T-helper 2 cell (primary cell): ENCODE measurements at places on chromosomes 1 and 21.
A peak's percentile ranks its signal among the peaks of the same experiment; 100 is the strongest.

- DNase-seq, result no peak
Measured at GRCh38 chr21:29433366-29434059, 134.8 kb downstream of the BACH1 start.

DNA sequence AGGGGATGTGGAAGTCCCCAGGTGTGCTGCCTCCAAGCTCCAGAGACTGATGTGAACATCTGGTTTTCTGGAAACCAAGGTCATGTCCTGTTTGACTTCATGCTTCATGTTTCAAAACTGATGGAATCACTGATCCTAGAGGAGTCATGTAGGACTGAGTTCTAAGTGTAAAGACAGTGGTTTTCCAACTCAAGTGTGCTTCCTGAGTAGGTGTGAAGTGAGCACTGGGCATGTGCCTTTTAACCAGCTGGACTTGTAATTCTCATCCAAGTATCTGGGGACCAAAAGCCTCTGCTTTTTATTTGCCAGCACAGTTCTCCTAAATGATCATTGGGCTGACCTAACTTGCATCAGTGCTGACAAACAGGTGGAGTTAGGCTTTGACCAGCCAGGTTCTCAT, 36.9 kb downstream of the ABCA4 start:
- DNase-seq, result no peak

DNA sequence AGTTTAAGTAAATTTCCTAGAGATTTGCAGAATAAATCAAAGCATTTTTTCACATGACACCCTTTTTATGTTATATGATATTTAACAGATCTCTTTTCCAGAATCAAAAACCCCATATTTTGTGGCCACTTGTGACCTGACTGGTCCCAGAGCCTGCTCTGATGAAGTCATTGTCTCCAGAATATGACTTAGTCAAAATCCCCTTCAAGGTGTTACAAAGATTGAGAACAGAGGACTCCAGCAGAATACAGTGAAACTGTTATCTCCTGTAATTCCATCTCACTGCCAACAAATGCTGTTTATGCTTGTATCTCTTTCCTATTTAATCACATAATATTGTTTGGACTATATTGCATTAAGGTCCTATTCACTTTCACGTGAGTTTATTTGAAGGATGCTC, 25.6 kb downstream of the RGS1 start:
- DNase-seq, result no peak

- DNase-seq, result no peak
Measured at GRCh38 chr1:220077887-220078286, 11.7 kb downstream of the BPNT1 start.

DNA sequence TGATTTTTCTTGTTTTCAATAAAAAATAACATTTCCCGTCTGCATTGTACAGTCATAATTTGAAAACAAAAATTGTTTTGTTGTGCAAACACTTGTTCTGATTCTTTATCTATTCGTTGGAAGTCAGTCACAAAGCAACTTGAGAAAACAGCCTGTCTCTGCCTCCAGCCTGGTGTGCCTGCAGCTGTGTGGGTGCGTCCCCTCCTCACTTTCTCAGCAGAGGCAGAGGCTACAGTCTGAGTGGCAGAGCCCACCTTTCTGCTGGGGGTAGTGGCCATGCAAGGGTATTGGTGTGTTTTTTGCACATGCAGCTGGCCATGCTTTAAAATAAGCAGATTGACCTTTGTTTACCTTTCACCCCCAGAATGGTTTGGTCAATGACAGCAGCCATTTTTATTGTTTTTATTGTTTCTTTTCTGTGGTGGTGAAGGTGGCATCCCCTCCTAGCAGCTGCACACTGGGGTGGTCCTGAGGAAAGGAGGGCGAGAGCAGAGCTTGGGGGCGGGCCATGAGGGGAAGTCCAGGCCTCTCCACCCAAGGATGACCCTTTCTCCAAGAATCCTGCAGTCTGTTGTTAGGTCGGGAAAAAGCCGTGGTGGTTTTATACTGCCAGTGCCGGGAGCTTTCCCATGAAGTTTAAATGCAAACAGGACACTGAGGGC, 159.6 kb downstream of the PCBP3 start:
- no peak for DNase-seq

DNA sequence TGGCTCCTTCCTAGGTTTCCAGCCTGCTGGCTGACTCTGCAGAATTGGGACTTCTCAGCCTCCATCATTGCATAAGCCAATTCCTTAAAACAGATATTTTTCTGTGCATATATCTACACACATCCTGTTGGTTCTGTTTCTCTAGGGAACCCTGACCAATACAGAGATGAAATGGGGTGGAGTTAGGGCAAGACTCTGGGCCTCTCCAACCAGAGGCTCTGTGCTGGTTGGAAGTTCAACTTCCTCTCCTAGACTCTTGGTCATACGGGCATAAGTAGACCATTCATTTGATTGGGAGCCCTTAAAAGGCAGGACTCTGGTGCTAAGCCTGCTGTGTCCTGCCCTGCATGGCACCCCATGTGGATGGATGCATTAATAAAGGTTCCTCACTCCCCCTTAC, 55.0 kb downstream of the CNIH3 start:
- no peak for DNase-seq

DNA sequence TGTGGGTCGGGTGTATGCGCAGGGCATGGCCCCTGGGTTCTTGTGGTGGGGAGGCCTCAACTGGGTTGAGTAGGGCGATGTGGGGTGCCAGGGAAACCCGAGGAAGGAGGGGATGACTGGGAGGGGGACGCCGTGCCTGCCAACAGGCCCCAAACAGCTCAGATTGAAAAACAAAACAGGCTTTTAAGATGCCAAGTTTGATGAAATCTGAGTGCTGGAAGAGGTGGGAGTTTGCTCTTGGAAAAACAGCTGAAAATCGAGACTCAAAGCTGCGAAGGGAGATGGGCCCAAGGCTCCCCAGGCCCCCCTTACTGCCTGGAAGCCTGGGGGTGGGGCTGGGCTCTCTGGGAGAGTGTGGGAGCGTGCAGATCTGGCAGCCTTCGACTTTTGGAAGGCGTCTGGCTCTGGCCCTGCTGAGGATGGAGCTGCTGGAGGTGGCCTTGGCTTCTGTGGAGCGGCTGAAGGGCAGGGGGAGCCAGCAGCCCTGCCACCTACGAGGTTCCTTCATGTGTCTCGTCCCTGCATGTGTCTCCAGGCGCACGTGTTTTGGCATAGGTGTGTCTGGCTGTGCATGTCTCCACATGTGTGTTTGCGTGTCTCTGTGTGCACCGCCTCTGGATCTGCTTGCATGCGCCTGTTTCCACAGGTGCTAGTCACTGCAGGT, 33.3 kb downstream of the PTPRF start:
- no peak for DNase-seq

- DNase-seq, result peak; percentile 59
Measured at GRCh38 chr1:148388260-148389026, 94.7 kb downstream of the PPIAL4G start.

DNA sequence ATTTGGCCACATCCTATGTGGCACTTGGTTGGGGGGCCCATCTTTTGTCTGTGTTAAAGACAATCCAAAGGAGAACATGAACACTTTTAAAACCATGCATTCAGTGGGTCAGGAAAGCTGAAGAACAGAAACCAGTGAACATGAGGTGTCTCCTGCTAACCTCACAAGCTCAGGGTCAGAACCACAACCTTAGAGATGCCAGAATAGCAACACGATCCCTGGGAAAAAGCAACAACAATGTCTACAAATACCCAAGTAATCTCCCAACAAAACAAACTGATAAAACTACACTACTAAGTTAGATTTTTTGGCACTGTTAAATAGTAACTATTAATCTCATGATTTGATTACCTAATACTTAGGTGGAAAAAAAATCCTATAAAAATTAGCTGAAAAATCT, 34.1 kb upstream of the GNG4 start:
- DNase-seq, result no peak

- no peak for DNase-seq
Measured at GRCh38 chr1:158327481-158327880, 3.9 kb downstream of the CD1B start.

DNA sequence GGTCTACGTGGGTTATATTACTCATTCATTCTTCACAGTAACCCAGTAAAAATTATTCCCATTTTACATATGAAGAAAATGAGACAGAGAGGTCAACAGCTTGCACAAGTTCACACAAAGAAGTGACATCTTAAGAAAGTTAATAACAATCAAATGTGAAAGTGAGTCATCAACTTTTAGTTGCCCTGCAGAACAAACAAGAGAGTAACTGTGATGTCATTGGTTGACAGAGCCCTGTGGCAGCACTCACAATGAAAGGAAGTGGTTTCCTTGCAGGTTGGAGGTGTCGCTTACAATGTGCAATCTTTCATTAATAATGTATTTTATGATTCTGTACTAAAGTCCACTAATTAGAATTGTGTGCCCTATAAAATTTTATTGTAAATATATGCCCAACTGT, 369.6 kb downstream of the RYR2 start:
- DNase-seq, result no peak

- no peak for DNase-seq
Measured at GRCh38 chr1:48878191-48878940, 101.7 kb upstream of the BEND5 start.

- no peak for DNase-seq
Measured at GRCh38 chr1:157711802-157712201, 11.2 kb upstream of the FCRL3 start.

DNA sequence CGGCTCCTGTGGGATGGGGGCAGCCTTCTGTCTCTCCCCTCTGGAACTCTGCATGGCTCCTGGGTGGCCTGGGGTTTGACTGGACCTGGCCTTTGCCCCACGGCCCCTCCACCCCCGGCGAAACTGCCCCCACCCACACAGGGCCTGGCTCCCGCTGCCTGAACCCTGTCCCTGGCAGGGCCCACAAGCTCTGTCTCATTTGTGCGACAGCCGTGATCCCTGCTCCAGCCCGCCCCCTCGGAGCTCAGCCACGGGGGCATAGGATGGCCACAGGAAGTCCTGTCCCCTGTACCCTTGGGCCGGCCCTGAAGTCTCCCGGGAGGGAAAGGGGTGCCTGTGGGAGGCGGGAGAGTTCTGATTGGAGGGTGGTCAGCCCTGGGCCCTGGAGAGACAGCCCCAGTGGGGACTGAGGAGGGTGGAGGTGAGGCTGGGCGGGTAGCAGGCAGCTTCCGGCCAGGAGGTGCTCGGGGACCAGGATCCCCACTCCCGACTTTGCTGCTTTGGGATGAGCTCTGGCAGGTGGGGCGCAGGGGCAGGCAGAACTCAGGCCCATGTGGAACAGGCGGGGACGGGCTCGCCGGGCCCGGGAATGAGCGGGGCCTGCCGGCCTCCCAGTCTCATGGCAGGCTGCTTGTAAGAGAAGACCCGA, 45.1 kb downstream of the SLX9 start:
- DNase-seq, result no peak

- DNase-seq, result no peak
Measured at GRCh38 chr1:10751160-10751559, 45.3 kb downstream of the CASZ1 start.

DNA sequence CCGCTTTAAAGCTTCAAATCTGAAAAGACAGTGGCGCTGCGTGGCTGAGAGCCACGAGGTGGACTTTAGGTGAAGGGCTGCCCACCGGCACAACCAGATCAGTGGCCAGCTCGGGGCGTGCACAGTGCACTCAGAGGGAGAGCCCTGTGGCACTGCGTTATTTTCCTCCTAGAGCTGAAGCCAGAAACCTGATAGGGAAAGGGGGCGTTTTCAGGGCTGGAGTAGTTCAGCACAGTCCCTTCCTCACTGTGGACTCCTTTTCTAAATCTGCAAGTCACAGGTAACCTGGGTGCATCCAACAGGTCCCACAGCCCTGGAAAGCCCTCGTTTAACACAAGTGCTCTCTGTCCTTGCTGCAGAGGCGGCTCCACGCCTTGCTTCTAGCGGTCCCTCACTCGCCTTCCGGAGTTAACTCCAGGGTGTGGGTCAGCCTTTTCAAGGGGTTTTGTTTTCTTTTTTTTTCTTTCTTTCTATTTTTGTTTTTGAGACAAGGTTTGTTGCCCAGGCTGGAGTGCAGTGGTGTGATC, 81.2 kb downstream of the GALNT2 start:
- DNase-seq, result no peak

GRCh38 chr1:1996207-1996651, 7.4 kb downstream of the CFAP74 start:
- DNase-seq, result no peak

DNA sequence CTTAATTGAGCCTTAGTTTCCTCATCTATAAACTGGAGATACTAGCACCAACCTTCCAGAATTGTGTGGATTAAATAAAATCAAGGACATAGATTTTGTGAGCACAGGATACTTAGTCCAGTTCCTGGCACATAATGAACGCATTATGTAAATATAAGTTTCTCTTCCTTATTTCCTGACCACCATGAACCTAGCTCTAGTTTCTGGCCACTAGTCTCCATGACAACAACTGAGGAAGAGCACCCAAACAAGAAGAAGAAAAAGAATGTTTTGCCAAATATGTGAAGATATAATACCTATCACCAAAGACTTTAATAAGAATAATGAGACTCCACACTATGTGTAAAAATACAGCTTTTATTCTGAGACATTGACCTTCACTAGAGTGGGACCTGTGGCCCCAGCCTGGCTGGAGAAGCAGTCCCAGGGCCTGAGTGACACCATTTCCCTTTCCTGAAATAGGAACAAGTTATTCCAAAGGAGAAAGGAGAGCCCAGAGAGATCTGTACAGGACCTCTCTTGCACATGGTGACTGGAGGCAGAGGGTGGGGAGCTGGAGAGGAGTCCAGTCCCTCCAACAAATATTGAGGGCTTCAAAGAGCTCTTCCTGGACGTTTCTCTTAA, 940 bp upstream of the USF1 start:
- no peak for DNase-seq

GRCh38 chr21:31117128-31117916, 79.0 kb upstream of the KRTAP19-8 start:
- DNase-seq, result no peak

GRCh38 chr1:226405411-226405988, 2.4 kb downstream of the PARP1 start:
- DNase-seq, result no peak

- DNase-seq, result no peak
Measured at GRCh38 chr1:161333166-161333565, 19.0 kb downstream of the SDHC start.

- peak; percentile 77 for DNase-seq
Measured at GRCh38 chr1:155540000-155540874, 22.4 kb downstream of the ASH1L start.

GRCh38 chr1:8664887-8665286, 152.6 kb downstream of the RERE start:
- DNase-seq, result no peak

DNA sequence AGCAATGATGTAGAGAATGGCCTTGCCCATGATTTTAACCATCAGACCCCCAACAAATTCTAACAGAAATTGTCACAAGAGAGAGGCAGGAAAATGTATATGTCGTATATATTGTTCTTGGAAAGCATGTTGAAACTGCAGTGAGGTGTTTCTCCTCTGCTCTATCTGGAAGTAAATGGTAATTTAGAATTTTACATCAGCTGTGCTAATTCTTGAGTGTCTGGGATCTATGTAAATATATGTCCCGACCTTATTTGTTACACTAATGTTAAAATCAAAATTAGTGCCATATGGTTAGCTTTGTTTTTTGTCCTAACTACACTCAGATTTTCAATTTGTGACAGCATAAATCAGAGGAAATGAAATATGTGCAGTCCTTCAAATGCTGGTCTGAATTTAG, 20.5 kb downstream of the ZBTB21 start:
- DNase-seq, result no peak

GRCh38 chr21:26965907-26966581, 844 bp downstream of the ADAMTS5 start:
- DNase-seq, result no peak

- DNase-seq, result no peak
Measured at GRCh38 chr1:172298911-172299310, 121.6 kb upstream of the C1orf105 start.

GRCh38 chr1:218369688-218370511, 24.8 kb downstream of the TGFB2 start:
- no peak for DNase-seq

- DNase-seq, result no peak
Measured at GRCh38 chr1:95010158-95010557, 62.6 kb downstream of the ALG14 start.

GRCh38 chr1:161719325-161719611, 2.1 kb upstream of the FCRLB start:
- no peak for DNase-seq
